Osteoblast (primary cell): ENCODE measurements at places on chromosomes 2 and 18. TPM values are rescaled to one million over a fixed set of nuclear protein-coding genes. Genes with fewer than 3 reads are reported as not detected.

The LYG2 gene
- total RNA-seq: not detected in 2 replicates

The CDK5R2 gene
- total RNA-seq: not detected in 2 replicates

The SNRNP27 gene
- 35.1 and 38.6 TPM in 2 replicates for total RNA-seq

The GRB14 gene
- total RNA-seq: 0.72 and 0.88 TPM in 2 replicates

The ZBTB7C gene
- total RNA-seq: 0.29 and 0.36 TPM in 2 replicates

The KCNIP3 gene
- total RNA-seq: under 0.01 and 0.29 TPM in 2 replicates

The SLC4A3 gene
- total RNA-seq: 2.5 and 3.8 TPM in 2 replicates

The BCL11A gene
- total RNA-seq: 0.29 and 1.4 TPM in 2 replicates

The ANTXR1 gene
- total RNA-seq: 123 and 134 TPM in 2 replicates

The BOLL gene
- not detected in 2 replicates for total RNA-seq

The SUCLG1 gene
- 45.2 and 57.2 TPM in 2 replicates for total RNA-seq

The NETO1 gene
- under 0.01 TPM in 1 of 2 replicates, not detected in the other for total RNA-seq

The FKBP7 gene
- 37.6 and 42.1 TPM in 2 replicates for total RNA-seq

The TLX2 gene
- under 0.01 and 0.36 TPM in 2 replicates for total RNA-seq

The GPATCH11 gene
- total RNA-seq: 6.2 and 8.0 TPM in 2 replicates

The MERTK gene
- 0.59 and 0.72 TPM in 2 replicates for total RNA-seq

The MAP3K20 gene
- total RNA-seq: 55.7 and 56.1 TPM in 2 replicates

The IL37 gene
- total RNA-seq: not detected in 2 replicates

The SEMA4F gene
- 7.2 and 7.7 TPM in 2 replicates for total RNA-seq

The KIF1A gene
- total RNA-seq: under 0.01 TPM in 1 of 2 replicates, not detected in the other

The GPBAR1 gene
- 0.36 TPM in 1 of 2 replicates, not detected in the other for total RNA-seq

The KLHL30 gene
- under 0.01 TPM in 2 replicates for total RNA-seq

The TNS1 gene
- 45.7 and 48.9 TPM in 2 replicates for total RNA-seq

The ARMC9 gene
- 221 and 240 TPM in 2 replicates for total RNA-seq

The C2orf66 gene
- under 0.01 and 0.36 TPM in 2 replicates for total RNA-seq

The EIF2AK3 gene
- 24.2 and 25.7 TPM in 2 replicates for total RNA-seq

The IRS1 gene
- 24.5 and 27.9 TPM in 2 replicates for total RNA-seq

The GPR45 gene
- total RNA-seq: not detected in 2 replicates

The SP5 gene
- total RNA-seq: not detected in 2 replicates

The FN1 gene
- total RNA-seq: 18,025 and 18,800 TPM in 2 replicates

The GALR1 gene
- not detected in 2 replicates for total RNA-seq

The DHX57 gene
- 19.5 and 28.0 TPM in 2 replicates for total RNA-seq

The CXCR4 gene
- total RNA-seq: under 0.01 TPM in 2 replicates

The ARL6IP6 gene
- total RNA-seq: 18.6 and 20.6 TPM in 2 replicates

The ICOS gene
- total RNA-seq: not detected in 2 replicates

The NEMP2 gene
- 3.8 and 4.7 TPM in 2 replicates for total RNA-seq

The PIEZO2 gene
- 6.5 and 46.7 TPM in 2 replicates for total RNA-seq

The ASXL3 gene
- total RNA-seq: not detected in 2 replicates

The RNF144A gene
- 15.9 and 18.0 TPM in 2 replicates for total RNA-seq
